ENCODE measurements at places on chromosomes 7 and 10. TPM values are rescaled to one million over a fixed set of nuclear protein-coding genes. Genes with fewer than 3 reads are reported as not detected.

VTI1A gene
- total RNA-seq = 40.7 TPM

MBLAC1 gene
- total RNA-seq = 2.9 TPM

ST7 gene
- total RNA-seq = 25.4 TPM

H2BK1 gene
- total RNA-seq = not detected

FAM25A gene
- total RNA-seq = not detected

WEE2 gene
- not detected for total RNA-seq

ERVW-1 gene
- not detected for total RNA-seq

VIPR2 gene
- total RNA-seq = not detected

WNT8B gene
- total RNA-seq = not detected

FOXI2 gene
- total RNA-seq = not detected

AGAP5 gene
- 3.9 TPM for total RNA-seq

STEAP4 gene
- total RNA-seq = under 0.01 TPM

CAV2 gene
- total RNA-seq = 37.9 TPM

GNGT1 gene
- not detected for total RNA-seq

CALML5 gene
- not detected for total RNA-seq

MRPS33 gene
- total RNA-seq = 29.5 TPM

FOXP2 gene
- not detected for total RNA-seq

NEUROG3 gene
- not detected for total RNA-seq

DOCK4 gene
- total RNA-seq = 12.5 TPM

TRIM74 gene
- total RNA-seq = not detected
